Choroid plexus epithelial cell (primary cell): ENCODE measurements at places on chromosomes 6 and 20.

DNA sequence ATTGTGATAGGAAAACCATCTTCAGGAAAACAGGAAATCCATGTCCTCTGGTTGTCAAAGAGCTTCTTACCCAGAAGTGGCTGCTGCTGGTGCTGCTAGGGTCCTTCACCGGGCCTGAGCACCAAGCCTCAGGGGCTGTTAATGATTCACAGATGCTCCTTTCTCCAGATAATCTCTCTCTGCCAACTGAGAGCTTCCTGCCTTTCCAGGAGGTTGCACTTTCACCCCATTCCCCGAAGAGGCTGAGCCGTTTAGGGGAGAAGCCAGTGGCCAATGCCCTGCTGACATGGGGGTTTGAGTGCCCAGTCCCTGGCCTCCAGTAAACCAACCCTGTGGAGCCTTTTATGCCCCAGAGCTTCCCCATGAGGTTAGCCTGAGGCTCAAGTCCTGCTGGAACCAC, 122.4 kb downstream of the CBLN4 start:
- DNase-seq: no peak

DNA sequence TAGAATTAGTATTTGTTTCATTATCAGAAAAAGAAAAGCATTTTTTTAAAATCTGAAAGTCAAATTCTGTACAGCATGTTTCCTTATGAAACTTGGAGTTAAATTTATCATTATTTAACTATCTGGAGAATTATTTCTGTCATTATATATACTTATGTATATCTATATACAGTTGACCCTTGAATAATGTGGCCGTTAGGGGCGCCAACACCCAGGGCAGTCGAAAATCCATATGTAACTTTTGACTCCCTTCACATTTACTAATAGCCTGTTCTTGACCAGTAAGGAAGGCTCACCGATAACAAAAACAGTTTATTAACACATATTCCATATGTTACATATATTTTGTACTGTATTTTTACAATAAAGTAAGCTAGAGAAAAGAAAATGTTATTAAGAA, 341.2 kb downstream of the ADGRB3 start:
- no peak for DNase-seq

- DNase-seq: peak; percentile 74
Measured at GRCh38 chr20:36128463-36129159, 25.9 kb upstream of the EPB41L1 start.

- no peak for DNase-seq
Measured at GRCh38 chr20:46362921-46363867, 43.2 kb downstream of the ELMO2 start.

DNA sequence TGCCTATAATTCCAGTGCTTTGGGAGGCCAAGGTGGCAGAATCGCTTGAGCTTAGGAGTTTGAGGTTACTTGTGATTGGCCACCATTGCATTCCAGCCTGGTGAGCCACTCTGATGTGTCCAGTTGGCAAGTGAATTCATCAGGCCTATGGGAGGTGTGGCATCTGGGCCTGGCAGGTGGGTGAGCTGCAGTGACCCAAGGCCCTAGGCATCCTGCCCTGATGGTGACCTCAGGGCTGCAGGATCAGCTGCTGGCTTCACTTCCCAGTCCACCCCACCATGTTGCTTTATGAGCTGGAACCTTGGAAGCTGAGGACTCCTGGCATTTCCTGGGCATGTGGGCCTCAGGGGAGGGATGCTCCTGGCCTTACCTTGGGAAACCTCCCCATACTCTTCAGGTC, 20.5 kb downstream of the RSPH9 start:
- no peak for DNase-seq

DNA sequence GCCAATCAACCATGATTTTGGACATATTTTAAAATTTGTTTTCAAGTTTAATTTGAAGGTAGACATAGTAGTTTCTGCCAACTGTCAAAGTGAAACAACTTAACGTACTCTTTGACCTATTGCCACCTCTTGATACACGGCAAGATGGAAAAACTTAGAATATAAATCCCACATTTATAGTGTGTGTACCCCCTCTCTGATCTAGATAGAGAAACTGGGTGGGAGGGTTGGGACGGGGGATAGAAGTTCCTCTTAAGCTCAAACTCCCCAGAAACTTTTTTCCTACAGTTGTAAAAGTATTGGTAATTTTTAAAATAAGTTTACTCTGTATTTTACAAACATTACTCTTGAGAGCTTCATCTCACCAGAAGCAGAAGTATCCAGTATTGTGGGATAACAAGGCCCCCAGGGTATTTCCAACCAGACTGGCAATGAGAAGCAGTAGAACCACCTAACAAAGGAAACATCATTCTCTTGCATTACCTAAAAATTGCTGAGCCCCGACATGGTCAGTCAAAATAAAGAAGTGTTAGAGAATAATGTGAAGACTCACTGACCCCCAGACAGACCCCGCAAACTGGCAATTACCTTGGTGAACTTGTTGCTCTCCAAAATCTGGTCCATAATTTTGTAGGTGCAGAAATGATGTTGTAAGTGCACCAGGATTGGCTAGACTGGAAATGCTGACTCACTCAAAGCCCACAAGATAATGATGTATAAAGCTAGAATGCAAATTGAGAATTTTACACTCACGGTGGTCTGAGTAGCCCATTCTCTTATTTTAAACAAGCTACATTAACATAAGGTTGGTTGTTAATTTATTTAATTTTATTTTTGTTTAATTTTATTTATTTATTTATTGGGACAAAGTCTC, 74.7 kb upstream of the TNFAIP3 start:
- no peak for DNase-seq

DNA sequence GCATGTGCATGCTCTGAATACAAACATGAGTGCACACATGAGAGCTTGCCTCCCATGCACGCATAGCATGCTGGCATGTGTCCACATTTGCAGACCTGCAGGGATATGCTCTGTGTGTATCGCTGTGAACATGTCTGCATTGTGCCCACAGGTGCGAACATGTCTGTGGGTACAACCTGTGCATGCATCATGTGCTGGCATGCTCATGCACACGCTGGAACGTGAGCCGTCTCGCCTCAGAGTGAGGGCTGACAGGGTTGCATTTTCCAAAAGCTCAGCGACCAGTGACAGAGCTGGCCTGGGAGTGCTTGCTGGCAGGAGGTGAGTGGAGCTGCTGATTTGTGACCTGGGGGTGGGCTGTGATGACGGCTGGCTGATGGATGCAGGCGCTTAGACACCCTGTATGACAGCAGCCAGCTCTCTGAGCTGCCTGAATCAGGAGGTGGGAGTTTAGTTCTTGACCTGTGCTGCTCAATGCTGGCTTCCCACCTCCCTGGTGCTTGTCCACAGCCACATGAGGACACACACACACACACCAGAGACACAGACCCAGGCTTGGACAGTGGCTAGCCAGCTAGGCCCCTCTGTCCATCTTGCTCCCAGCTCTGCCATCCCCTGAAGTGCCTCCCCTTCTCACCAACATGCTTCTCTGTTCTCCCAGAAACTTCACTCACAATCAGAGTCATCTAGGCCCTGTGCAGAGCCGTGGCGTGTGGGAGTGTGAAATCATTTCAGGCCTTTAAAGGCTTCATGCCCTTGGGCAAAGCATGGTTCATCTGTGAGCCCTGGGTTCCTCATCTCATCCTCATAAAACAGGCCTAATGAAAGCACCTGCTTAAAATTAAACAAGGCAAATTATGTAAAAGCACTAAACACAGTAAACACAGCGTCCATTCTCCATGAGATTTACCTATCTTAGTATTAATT, 51.4 kb downstream of the CD40 start:
- no peak for DNase-seq

- no peak for DNase-seq
Measured at GRCh38 chr20:572727-573126, 29.1 kb upstream of the CSNK2A1 start.

DNA sequence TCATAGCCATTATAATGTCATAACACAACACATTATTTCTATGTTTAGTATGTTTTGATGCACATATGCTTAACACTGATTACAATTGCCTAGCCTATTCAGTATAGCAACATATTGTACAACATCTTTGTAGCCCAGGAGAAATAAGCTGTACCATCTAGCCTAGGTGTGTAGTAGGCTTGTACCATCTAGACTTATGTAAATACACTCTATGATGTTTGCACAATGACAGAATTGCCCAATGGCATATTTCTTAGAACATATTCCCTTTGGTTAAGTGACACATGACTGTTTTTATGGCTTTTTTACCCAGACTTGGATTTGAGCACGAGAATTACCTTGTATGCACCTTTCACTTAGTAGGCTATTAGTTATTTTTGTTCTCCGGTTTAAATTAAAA, 64.5 kb upstream of the HIVEP1 start:
- DNase-seq: no peak

DNA sequence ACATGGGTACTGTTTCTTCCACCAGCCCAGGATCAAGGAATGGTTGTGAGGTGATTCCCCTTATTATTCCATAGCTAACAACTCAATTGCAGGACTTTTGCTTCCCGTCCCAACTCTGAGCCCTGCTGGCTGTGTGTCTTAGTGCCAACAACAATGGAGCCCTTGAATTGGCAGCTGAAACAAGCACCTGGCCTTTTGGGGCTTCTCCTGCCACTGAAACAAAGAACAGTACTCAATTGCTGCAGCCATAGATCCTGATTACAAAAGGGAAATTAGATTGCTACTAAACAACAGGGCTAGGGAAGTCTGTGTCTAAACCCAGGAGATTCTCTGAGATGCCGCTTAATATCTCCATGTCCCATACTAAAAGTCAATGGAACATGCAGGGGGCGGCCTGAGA, 61.3 kb upstream of the CARMIL1 start:
- DNase-seq: no peak

DNA sequence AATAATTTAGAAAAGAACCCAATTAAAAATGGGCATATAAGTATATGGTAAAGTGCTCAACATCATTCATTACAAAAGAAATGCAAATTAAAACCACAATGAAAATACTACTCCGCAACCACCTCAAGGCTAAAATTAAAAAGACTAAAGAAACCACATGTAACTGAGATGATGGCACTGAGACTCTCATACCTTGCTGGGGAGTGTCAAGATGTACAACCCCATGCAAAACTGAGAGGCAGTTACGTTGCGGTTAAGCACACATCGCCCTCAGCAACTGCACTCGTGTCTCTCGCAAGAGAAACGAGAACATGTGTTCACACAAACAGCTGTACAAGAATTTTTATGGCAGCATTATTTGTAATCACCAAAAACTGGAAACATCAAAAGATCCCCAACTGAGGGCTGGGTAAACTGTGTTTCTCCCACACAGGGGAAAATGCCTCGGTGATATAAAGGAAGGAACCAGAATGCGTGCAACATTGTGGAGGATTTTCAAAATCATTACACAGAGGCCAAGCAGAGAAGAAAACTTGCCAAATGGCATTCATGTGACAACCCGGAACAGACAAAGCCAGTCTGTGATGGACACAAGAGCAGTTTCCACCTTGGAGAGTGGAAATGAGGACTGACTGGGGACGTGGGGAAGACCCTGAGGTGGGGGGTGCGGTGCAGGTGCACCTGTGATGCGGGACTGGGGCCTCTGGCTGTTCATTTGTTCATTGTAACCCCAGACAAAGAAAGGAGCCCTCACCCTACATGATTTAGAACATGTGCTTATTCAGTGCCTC, 144.9 kb downstream of the WDR27 start:
- no peak for DNase-seq

DNA sequence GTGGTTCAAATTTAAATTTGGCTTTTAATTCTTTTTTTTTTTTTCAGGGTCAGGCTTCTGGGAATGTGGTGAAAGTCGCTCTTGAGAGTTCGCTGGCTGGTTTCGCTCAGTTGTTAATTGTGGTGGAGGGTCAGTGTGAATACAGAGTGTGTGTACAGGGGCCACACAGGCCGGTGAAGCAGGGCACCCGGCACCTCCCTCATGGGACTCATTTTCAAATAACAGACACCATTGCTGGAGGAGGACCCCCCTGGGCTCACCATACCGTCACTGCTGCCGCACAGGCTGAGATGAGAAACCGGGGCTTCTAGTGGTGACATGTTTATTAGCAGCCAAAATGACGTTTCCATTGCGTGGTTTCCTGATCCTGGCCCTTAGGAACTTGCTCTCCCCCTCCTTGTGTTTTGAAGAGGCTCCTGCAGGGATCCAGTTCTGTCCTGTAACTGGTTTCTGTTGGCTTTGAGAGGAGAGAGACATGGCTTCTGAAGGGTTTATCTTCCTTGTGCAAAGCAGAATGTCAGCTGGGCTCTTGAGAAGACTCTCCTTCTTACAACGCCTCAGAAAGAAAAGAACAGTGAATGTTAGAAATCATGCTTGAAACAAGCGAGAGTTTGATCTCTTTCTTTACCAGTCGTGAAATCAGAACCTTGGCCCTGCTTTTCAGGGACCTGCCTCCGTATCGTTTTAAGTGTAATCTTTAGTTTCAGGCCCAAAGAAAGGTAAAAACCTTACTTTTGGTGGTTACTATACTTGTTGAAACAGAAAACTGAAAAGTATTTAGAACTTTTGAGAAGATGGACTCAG, 37.8 kb downstream of the DUSP22 start:
- no peak for DNase-seq

DNA sequence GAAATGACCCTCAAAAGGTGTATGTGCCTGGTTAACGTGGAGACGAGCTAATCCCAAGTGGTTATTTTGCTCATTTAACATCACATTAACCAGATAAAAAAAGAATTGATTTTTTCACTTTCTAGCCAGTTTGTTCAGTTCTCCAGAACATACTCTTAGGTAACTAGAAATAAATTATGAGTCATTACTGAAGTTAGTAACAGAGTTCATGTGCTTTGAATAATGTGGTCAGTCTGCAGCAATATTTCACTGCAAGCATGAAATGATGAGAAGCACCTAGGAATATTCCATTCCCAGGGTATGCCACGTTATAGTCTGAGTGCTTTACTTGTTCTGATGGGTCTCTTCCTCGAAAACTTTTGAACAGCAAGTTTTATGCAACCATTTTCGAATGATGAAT, 138.3 kb upstream of the INSM1 start:
- DNase-seq: peak; percentile 4

GRCh38 chr20:53676987-53677386, 83.3 kb upstream of the ZNF217 start:
- DNase-seq: no peak

GRCh38 chr6:132511210-132511830, 1.6 kb downstream of the STX7 start:
- DNase-seq: peak; percentile 78

DNA sequence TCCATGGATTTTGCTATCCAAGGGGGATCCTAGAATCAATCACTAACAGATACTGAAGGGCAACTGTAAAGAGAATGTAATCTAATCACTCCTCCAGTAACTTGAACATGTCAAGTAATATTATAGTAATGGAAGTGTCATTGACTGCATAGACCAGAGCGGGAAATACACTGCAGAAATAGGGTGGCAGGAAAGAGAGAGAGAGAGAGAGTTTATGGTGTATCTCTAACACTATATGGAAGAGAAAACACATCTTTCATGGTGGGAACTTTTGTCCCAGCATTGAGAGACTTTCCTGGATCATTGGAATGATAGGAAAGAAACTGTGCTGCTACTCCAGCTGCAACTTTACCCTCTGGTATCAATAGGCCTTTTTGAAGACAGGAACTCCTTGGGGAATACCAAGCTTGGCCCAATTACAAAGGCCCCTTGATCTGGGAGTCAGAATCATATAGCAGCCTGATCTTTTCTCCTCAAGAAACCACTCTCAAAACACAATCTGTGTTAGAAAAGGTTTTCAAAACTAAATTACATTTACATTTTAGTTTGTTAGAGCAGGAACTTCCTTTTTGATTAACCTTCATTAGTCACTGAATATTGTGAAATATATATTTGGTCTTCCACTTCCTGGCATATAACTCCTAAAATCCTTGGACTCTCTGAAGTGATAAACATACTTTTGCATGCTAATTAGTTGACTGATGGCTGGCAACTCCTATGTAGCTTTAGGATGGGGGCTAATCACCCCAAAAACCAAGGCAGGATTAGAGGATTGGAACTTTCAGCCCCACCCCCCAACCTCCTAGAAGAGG, 29.5 kb upstream of the RNGTT start:
- no peak for DNase-seq
